ENCODE measurements at places on chromosomes 7 and 10.

DNA sequence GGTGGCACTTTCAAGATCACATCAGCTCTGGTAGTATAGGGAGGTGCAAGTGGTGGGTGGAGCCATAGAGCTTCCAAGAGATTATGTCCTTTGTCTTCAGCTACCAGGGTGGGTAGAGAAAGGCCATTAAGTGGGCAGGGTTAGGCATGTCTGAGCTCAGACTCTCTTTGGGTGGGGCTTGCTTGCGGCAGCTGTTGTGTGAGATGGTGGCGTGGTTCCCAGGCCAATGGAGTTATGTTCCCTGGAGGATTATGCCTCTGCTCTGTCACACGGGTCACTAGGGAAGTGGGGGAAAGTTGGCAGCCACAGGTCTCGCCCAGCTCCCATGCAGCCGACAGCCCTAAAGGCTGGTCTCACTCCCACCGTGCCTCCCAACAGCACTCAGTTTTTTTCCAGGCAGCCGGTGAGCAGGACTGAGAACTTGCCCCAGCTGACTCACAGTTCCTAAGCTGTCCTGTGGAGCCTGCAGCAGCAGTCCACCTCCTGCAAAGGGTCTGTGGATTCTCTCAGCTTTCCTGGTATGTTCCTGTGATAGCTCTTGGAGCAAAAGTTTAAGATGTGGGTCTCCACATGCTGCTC is 459.0 kb downstream of the SH2D4B start:
- no peak for DNase-seq

GRCh38 chr10:15603446-15604011 is 116.2 kb downstream of the ITGA8 start:
- DNase-seq = no peak

- no peak for DNase-seq
These were observed 19.3 kb upstream of the TRIM8 start for GRCh38 chr10:102624751-102625645.

- DNase-seq = no peak
These were observed 609.9 kb downstream of the DNAJB9 start for GRCh38 chr7:109179601-109180000.

GRCh38 chr10:59255463-59255862 is 79.0 kb downstream of the PHYHIPL start:
- DNase-seq = no peak

Measured in posterior cingulate gyrus (tissue), 11 donors.